Activated CD4-positive, alpha-beta T cell treated with anti-CD3 and anti-CD28 coated beads, Interleukin-2, amount 50 U/mL, for 1 hour (primary cell): ENCODE measurements at places on chromosomes 3 and 15.

DNA sequence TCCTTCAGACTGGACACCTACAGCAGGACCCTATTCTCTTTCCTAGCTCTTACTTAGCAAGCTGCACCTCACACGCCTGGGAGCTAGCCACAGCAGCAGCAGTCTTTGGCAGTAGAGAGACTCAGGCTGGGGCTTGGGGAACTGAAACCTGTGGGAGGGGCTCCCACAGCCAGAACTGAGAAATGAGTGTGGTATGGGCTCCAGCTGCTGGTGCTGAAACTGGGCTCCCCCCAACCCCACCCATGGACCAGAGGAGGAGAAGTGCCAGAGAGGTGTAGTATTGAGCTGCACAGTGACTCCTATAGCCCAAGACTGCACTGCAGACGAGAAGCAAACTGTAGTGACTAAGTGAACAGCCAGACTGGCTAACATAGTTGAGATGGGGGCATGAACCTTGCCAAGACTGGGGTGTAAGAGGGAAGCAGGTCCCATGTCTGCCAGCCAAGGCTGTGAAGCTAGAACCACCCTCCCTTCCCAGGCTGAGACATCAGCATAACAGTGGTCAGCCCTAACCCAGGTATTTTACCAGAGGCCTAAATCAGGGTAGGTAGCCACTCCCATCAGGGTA lies 62.5 kb downstream of the MYO5A start:
- no peak for DNase-seq

GRCh38 chr15:65343374-65343981 lies 34.3 kb downstream of the IGDCC3 start:
- no peak for DNase-seq

GRCh38 chr15:67127965-67128364 lies 62.6 kb downstream of the SMAD3 start:
- DNase-seq, result no peak

- no peak for DNase-seq
These were observed 97.2 kb upstream of the COL8A1 start for GRCh38 chr3:99541181-99541580.

GRCh38 chr3:46955801-46956259 lies 20.7 kb downstream of the CCDC12 start:
- DNase-seq, result no peak

- no peak for DNase-seq
These were observed 101.0 kb downstream of the OSBPL10 start for GRCh38 chr3:31880020-31880419.

- no peak for DNase-seq
These were observed 184.6 kb downstream of the DCLK3 start for GRCh38 chr3:36579746-36580145.

- no peak for DNase-seq
These were observed 22.1 kb upstream of the LARS2 start for GRCh38 chr3:45366290-45366689.

DNA sequence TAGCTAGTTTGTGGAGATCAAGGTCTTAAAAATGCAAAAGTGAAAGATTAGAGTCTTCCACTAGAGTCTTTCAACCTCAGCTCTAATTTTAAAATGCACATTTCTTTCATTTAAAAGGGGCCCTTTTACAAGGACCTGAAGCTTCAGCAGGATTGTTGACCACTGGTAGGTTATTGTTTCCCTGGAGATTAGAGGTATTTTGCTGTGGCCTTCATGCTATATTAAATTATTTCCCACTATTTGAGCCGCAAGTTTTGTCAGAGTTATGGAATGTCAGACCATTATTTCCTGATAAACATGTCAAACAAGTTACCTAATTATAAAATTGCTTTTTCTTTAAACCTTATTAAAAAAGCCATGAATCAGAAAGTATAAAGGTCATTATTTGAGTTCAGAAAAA lies 103.1 kb upstream of the CCNL1 start:
- DNase-seq, result no peak

DNA sequence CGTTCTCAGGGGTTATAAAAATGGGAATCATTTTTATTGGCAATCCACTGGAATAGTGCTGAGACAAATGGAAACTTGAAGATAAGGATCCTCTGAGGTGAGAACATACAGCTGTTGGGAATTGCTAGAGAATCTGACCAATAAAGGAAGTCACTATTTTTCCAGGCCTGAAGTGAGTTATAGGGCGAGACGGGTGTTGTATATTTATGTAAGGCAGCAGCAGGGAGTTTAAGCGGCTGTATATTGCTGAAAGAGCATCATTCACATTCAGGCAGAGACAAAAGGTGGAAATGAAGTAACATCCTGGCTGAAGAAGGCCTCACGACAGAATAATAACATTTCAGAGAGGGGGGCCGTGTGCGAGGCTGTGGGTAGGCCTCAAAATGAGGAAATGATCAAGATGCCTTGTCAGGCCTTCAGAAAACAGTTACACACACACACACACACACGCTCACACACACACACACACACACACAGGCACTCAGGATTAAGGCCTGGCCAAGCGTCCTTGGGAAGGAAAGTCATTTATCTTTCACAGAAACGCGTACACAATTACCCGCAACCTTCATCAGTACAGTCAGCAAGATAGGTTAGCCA lies 964.9 kb upstream of the NR2F2 start:
- DNase-seq, result no peak

- no peak for DNase-seq
These were observed 1.5 kb downstream of the MYL3 start for GRCh38 chr3:46861605-46862368.

GRCh38 chr15:47674586-47675232 lies 42.6 kb upstream of the SEMA6D start:
- no peak for DNase-seq

DNA sequence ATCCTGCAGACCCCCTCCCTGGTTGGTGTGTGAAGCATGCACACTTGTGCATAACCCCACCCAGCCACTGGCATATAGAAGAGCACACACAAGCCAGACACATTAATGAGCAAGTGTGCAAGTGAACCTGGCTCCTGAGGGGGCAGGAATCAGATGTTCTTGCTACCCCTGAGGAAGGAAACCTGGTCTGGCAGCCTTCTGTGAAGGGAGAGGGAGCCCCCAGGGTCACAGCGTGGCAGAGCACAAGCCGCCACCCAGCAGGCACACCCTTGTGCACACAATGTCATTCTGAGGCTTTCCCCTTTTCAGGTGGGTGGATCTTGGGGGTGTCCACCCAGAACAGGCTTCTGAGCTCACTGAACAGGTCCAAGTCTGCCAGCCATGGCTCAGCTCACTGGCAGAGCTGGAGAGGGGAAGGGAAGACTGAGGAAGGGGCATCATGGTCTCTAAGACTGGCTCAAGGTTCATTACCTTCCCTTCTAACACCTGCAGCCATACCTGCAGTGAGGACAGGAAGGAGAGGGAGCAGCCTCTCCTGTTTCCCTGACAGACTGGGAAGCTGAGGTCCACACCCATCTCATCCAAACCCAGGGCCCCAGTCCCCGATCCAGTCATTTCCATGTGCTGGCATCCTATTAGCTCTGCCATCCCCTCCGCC lies 31.6 kb upstream of the SEMA3F start:
- DNase-seq, result no peak

DNA sequence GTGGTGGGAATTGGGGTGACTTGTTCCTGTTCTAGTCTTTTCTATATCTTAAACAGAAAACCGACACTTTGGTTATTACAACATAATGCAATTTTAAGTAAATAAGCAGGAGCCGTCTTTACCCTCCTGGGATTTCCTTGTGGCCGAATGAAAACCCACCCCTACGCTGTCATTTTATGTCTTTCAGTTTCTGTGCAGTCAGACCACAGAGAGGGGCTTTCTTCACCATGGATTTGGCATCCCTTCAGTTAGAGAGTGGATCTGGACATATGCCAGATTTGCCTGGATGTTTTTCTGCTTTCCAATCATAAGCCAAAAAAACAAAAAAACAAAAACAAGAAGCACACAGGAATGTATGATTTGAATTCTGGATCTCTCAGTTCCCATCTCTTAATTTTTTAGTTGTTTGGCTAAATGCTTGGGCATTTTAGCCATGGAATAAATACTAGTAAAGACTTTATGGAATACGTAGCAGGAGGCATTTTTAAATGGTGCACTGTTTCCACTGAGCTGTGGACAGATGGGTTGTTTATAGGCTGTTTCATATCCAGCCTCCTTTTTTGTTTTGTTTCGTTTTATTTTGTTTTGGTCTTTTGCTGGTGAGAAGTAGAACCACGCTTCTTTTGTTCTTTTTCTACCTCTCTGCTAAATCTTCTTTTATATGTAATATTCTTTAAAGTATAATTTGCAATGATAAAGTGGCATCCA lies 272.9 kb downstream of the FEZF2 start:
- no peak for DNase-seq

DNA sequence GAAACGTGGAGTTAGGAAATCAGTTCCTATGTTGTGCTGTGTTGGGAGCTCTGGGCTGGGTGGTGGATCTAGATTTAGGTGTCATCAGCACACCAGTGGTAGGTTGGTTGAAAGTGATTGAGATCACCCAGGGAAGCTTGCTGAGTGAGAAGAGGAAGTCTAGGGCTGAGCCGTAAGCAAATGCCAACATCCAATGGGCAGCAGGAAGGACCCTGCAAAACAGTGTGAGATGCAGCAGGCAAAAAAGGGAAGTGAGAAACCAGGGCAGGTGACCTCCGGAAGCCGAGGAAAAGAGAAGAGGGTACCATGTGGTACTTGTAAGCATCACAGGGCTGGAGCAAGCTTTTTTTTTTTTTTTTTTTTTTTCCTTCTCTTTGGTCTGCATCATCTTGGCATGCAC lies 15.9 kb upstream of the COPG1 start:
- DNase-seq, result no peak

- DNase-seq, result no peak
These were observed 24.4 kb upstream of the RTP1 start for GRCh38 chr3:187172929-187173328.

GRCh38 chr3:134211797-134212196 lies 38.9 kb downstream of the RYK start:
- peak; percentile 6 for DNase-seq

GRCh38 chr15:52730173-52730572 lies 51.0 kb upstream of the ATOSA start:
- DNase-seq, result peak; percentile 18

DNA sequence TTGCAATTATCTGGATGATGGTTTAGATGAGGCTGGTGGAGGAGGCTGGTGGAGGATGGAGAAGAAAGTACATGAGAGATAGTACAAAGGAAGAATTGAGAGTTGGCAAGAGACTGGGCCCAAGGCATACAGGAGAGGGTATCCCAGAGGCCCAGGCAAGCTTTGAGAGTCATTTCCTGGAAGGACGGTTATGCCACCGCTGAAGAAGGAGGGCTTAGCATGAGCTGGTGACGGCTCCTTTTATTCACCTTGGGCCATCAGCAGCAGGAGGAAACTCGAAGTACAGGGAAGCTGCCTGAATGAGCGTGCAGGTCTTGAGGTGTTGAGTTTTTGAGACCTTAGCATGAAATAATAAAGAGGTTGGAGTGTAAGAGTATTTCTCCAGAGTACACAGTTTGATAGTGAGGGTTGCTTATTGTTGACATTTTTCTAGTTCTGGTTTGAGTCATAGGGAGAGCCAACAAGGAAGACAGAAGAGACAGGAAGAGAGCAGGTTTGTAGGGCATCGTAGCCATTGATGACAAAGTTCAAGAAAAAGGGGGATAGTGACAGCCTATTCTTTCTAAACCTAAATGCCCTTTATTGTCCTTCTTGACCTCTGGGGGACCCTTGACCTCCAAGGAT lies 13.8 kb downstream of the THSD4 start:
- no peak for DNase-seq

GRCh38 chr3:69296995-69297394 lies 88.9 kb downstream of the FRMD4B start:
- no peak for DNase-seq

DNA sequence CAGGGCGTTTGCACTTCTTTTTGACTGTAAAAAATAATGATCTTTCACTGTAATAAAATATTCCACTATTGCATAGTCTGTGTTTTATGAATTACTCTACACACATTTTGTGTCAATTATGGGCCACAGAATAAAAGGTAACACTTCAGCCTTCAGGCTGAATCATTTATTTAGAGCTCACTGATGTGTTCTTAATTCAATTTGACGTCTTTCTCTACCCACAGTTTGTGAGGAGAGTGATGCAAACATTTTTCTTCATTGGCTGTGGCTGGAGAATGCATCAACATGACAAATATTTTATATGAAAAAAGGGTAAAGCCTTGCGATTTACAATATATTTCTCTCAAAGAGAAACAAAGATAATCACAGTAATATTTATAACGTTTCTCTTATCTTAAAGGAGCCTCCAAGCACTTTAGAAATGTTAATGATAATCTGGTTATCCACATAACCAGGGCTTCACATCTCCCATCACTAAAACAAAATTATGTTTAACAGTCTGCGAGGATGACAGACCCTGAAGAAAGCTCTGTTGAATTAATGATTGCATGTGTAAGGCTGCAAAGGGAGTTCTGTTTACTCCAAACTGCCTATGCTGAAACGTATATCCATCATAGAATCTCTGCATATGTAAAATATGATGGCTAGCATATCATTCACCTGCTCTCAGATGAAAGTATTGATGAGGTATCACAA lies 951.3 kb downstream of the ZPLD1 start:
- DNase-seq, result no peak

- DNase-seq, result no peak
These were observed 18.8 kb upstream of the GOLGA8J start for GRCh38 chr15:30063835-30064546.

DNA sequence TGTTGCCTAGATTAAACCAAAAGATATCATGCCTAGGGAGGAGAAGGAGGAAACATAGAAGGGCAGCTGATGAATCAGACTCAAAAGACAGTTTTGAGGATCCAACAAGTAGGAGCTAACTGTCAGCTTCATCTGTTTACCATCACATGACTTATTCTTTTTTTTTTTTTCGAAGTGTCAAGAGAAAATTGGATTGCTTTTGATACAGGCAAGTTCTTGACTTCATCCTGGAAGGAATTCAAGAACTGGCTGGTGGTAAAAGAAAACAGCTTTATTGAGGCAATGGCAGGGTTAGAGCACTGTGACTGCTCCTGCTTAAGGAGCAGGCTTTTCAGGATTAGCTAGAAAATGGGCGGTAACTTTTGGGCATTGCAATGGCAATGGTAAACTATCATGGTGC lies 227.5 kb upstream of the KCNMB2 start:
- no peak for DNase-seq

DNA sequence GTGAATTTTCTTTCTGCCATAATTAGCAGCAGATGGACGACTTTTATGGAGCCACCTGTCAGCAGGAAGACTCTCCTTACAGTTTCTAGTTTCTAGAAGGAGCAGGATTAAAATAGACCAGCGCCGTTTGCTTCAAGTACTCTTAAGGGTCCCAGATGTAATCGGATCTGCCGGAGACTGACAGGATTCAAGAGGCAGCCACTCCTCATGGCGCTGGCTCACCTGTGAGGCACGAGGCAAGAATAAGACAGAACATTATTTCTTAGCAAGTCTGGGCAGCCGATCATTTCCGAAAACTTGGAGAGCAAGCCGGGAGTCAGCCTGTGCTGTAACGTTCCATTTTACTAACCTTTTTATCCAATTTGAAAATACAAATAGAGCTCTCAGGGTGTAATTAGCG lies 410.4 kb upstream of the RORA start:
- DNase-seq, result no peak

GRCh38 chr3:18740631-18741583 lies 315.8 kb upstream of the SATB1 start:
- peak; percentile 41 for DNase-seq
